Stimulated activated CD4-positive, alpha-beta T cell treated with anti-CD3 and anti-CD28 coated beads, Interleukin-4, amount 100 ng/mL, for 24 hours (primary cell): ENCODE measurements at places on chromosomes 3 and 15.

DNA sequence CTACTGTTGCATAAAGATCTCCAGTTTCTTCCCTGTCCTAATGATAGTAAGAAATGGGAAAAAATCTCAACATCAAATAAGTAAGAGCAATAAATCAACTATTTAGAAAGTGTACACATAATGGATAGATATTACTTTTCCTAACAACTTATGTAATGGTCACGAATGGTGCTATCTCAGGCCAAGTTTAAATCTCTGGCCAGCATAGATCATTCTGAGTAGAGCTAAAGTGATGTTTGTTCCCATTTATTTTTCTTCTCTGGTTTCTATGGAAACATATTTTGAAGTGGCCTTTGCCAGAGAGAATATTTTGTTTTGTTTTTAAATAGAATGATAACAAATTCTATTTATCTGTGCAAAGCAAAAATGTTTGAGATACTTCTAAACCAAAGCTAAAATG is 249.7 kb upstream of the TTC14 start:
- no peak for DNase-seq

- DNase-seq, result no peak
Observed at GRCh38 chr3:59654123-59654479, 604.3 kb upstream of the CFAP20DC start.

- no peak for DNase-seq
Observed at GRCh38 chr3:6567241-6567640, 293.7 kb upstream of the GRM7 start.

- no peak for DNase-seq
Observed at GRCh38 chr15:101480613-101481380, 8.7 kb downstream of the PCSK6 start.

DNA sequence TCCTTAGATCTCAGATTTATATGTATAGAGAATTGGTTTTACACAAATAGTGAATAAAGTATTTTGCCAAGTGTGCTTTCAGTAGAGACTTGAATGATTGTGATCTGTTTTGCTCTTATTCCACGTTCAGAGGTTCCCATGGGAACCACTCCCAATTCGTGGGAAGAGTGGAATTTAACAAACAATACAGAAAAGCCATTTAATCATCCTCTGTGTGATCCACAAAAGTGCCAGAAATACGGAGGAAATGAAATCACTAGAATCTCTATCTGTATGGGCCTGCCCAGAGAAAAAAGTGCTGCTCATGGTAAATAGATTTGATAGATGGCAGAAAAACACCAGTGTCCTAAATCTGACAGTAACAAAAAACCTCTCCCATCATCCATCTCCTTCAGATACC is 56.0 kb downstream of the CNTN4 start:
- no peak for DNase-seq

DNA sequence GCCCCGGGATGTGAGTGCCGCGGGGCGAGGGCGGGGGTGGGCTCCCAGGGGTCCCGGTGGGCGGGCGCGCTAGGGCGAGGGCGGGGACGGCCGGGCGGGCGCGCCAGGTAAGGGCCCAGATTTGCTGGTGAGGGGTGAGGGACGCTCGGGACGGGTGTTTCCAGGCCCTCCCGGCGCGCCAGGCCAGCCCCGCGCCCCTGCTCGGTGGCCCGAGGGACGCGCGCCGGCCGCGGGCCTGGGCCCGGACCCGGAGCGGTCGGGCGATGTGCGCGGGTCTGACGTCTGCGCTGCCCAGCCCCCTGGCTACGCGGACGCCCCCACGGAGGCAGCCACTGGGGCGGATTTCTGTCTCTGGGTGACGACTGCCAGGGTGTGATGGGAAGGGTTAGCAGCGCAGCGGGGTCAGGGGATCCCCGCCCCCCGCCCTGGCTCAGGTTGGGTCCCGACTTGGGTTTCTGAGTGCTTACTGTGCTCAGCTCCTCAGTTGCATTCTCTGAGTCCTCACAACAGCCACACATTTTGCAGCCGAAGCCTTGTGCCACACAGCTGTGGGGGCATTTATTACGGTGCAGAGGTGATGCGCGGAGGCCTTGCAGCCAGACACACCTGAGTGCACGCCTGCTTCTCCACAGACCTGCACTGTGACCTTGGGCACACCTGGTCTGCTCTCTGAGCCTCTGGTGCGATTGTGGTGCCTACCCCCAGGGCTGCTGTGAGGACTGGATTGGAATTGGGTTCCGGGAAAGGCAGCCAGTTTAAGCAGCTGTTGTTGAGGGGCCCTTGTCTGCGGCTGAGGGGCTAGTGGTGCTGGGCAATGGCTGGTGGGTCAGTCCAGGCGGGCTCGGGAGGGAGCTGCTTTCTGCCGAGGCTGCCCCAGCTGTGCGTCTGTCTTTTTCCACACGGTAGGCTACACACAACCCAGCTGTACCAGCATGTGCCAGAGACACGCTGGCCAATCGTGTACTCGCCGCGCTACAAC is 523 bp downstream of the HDAC11 start:
- DNase-seq, result peak; percentile 30

- no peak for DNase-seq
Observed at GRCh38 chr3:114213292-114213626, 24.1 kb downstream of the ZNF80 start.

GRCh38 chr3:149990423-149990948 is 19.8 kb upstream of the PFN2 start:
- DNase-seq, result no peak

GRCh38 chr15:58909616-58910015 is 23.9 kb downstream of the SLTM start:
- DNase-seq, result no peak

DNA sequence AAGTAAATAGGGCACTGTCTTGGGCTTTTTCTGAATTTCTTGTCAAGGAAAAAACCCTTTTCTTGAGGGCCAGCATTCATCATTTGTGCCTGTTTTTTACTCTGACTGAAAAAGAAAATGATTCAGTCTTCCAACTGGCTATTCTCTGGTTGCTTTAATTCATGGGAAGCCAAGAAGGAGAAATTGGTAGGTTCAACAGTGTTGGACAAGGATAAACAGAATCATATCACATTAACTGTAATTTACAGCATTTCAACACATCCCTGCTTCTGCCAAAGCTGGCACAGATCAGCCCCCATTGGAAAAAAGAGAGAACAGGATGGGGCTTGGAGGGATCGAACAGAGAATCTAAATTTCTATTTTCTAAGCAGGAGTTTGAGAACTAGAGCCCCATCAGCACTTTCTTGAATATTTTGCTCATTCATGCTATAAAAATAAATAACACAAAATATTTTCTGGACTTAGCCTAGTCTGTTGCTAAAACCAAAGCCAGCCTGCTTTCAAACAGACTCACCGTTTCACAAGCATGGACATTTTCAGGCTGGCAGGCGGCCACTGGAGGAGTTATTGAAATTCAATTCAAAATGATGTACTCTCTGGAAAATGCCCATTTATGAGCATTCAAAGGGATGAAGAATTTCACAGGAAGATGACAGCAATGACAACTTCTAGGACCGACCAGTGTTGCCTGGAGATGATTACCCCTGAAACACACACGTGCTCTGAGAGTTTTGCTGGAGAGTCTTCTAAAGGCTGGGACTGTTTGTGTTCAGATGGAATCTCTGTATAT is 181.2 kb downstream of the WNT5A start:
- DNase-seq, result no peak

DNA sequence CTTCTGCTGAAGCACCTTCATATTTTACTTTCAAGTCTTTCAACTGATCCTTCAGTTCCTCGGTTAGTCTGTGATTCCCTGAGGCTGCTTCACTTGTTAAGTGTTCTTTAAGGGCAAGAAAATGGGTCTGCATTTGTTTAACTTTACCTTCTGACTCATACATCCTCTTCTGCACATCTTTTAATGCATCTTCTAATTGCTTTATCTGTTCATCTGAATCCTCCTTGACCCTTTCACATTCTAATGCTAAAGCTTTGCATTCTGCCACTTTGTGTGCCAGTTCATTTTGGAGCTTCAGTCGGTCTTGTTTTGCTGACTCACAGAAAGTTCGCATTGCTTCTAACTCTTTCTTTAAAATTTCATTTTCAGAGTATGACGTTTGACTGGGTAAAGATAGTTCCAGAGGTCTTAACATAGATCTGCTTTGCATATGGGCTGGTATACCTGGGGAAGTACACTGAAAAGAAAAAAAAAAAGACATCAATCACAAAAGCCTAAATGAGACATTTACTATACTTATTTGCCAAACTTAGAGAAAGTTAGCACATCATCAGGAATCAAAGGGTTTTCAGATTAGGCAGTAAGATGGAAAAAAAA is 94.3 kb downstream of the UACA start:
- no peak for DNase-seq
